ENCODE measurements at places on chromosomes 4 and X.

DNA sequence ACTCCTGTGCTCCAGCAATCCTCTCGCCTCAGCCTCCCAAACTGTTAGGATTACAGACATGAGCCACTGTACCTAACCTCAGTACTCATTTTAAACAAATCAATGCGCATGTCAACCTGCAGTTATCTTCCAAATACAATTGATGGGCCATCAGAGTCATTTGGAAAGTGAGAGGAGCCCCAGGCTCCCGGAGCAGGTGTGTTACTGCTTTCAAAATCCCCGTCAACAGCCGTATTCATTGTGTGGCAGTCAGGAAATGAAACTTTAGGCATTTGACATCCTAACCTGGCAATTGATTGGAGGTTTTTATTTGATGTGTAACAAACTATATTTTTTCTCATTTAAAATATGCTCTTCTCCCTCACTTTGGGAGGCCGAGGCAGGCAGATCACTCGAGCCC lies 623.6 kb upstream of the TENM3 start:
- no peak for DNase-seq

GRCh38 chr4:158316264-158316663 lies 106.0 kb downstream of the TMEM144 start:
- DNase-seq: peak; percentile 39

- DNase-seq: no peak
Measured at GRCh38 chr4:156503119-156503518, 468.5 kb downstream of the PDGFC start.

GRCh38 chr4:8291036-8291682 lies 21.6 kb downstream of the HTRA3 start:
- no peak for DNase-seq

Data from OCI-M1 (cell line).